ENCODE measurements at places on chromosomes 7 and 10.

- DNase-seq, result no peak
Observed at GRCh38 chr7:21076574-21076973, 289.9 kb upstream of the SP8 start.

GRCh38 chr10:22629852-22630233, 84.5 kb downstream of the PIP4K2A start:
- no peak for DNase-seq

- no peak for DNase-seq
Observed at GRCh38 chr7:1105189-1105588, 17.3 kb downstream of the GPER1 start.

GRCh38 chr10:6721964-6722615, 142.0 kb upstream of the PRKCQ start:
- no peak for DNase-seq

Measured in CD4-positive, alpha-beta T cell (primary cell).